CD4-positive, alpha-beta T cell treated with Interferon gamma for 1 hour (primary cell): ENCODE measurements at places on chromosomes 2 and 18.

GRCh38 chr2:203427061-203427460, 98.9 kb downstream of the ABI2 start:
- no peak for DNase-seq

DNA sequence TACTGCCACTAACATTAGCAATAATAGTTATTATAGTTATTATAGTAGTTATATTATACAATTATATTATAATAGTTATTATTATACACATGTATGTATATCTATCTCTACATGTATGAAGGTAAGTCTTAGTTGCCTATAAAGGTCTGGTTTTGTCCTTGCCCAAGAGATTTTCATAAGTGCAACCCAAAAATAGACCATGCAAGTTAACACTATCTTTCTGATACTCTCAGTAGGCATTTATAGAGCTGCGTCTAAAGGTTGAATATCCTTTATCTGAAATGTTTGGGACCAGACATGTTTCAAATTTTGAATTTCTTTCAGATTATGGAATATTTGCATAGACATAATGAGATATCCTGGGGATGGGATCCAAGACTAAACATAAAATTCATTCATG, 175.4 kb downstream of the MEMO1 start:
- no peak for DNase-seq

DNA sequence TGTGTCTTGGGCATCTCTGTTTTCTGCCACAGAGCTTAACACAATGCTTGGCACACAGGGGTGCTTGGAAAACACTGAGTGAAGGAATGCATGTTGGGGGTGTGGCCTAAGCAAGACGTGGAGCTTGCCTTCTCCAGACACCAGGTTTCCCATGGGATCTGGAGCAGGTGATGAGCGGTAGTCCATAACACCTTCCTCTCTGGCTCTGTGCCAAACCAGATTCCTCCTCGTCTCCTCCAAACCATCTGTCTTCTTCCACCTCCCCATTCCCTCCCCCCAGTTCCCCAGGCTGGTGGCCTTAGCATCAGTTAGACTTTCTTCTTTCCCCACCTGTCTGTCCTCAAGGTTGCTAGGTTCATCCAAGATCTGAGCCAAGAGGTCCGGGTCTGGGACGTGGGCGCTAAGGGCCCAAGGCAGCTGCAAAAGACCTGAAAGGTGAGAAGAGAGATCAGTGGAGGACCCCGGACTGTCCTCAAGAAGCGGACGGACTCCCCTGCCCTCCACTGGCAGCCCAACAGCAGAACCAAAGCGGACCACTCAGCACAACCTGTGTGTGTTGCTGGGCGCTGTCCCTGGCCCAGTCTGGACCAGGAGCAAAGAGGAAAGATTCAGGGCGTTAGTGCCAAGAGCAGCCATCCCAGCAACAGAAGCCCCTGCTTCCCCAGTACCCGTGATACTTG, 1.2 kb upstream of the ITM2C start:
- no peak for DNase-seq

DNA sequence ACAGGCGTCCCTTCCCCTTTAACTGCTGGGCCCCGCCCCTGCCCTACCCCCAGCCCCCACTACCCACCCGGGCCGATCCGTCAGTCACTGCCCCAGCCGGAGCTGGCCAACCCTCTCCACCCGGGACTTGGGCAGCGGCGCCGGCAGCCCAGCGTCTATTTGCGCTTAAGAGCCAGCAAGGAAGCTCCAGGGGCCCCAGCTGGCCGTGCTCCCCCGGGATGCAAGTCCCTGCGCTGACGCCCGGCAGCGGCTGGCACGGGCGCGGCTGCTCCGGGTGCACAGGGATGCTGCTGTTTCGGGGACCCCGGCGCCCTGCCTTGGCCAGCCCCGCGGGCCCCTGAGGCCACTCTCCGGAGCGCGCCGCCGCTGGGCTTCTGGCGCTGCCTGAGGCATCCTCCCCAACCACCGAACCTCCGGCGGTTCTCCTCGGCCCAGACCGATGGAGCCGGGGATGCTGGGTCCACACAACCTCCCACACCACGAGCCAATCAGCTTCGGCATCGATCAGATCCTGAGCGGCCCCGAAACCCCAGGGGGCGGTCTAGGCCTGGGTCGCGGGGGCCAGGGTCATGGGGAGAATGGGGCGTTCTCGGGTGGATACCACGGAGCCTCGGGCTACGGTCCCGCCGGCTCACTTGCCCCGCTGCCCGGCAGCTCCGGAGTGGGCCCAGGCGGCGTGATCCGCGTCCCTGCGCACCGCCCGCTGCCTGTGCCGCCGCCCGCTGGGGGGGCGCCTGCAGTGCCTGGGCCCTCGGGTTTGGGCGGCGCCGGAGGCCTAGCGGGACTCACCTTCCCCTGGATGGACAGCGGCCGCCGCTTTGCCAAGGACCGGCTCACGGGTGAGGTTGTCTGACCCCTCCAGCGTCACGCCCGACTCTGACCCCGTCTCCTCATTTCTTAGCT, at the start of gene TLX2:
TLX2 (plus strand) TSS at position 83 of the 903 bp plus-strand sequence; CDS start at position 440, 357 bp downstream.
- DNase-seq, result no peak

DNA sequence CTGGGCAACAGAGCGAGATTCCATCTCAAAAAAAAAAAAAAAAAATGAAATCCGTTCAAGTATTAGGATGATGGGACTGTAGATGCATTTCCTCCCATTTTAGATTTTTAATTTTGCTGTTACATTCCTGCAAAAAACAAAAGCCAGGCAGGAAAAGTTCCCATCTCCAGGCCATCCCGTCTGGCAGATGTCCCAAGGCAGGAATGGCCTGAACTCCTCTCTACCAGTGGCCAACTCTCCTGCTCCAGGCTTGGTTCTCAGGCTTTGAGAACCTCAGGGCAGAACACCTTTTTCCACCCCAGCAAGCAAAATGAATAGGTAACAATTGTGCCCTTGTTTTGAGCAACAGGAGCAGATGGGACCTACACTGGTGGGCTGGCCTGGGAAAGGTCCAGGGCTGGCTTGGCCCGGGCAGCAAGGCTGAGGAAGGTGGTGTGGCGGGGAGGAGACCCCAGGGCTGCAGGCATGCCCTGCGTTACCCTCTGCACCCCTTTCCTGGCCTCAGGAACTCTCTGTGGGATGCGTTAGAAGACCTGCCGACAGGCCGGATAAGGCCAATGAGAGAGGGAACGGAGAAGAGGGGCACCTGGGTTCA, 86.0 kb downstream of the FAM210A start:
- no peak for DNase-seq

GRCh38 chr2:222307143-222307756, 8.5 kb upstream of the PAX3 start:
- no peak for DNase-seq

DNA sequence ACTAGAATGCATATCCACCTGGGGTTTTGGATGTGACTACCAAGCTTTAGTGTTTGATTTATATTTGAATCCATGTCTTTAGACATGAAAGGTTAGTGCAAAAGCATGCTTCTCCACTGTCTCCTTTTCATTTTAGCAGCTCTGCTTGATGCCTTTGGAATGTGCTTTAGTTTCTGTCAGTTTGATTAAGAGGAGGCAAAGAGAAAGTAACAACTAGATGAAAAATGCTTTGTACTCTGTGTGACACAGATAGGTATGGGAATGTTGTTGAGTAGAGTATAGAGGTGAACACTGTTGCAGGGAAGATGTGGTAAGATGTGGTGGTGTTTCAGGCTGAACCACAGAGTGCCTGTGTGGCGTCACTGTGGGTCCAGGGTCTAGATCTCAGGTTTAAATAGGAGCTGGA, 19.8 kb downstream of the PIK3C3 start:
- DNase-seq, result no peak

DNA sequence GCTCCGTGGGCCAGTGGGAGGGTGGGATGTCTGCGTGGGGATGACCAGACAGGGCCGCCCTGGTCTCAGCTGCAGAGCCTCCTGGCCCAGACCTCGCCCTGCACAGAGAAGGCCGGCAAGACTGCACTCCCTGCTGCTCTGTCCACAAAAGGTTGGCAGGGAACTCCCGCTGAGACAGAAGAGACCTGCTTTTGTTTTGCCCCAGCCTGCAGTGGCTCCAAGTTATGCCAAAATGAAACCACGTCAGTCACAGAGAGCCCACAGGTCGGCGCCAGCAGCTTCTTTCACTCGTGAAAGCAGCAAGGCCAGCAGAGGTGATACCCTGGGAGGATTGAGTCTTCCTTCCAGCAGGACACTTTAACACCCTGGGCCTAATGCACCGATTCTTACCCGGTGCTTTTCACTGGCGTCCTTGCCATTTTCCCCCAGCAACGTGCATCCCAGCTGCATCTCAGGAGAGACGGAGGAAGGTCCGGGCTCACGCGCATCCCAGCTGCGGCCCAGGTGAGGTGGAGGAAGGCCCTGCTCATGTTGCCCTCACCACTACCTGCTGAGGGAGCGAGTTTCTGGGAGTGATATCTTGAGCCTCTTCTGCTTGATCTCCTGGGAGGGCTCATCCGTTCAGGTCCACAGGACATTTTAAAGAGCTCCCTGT, 22.1 kb upstream of the CTDP1 start:
- no peak for DNase-seq

DNA sequence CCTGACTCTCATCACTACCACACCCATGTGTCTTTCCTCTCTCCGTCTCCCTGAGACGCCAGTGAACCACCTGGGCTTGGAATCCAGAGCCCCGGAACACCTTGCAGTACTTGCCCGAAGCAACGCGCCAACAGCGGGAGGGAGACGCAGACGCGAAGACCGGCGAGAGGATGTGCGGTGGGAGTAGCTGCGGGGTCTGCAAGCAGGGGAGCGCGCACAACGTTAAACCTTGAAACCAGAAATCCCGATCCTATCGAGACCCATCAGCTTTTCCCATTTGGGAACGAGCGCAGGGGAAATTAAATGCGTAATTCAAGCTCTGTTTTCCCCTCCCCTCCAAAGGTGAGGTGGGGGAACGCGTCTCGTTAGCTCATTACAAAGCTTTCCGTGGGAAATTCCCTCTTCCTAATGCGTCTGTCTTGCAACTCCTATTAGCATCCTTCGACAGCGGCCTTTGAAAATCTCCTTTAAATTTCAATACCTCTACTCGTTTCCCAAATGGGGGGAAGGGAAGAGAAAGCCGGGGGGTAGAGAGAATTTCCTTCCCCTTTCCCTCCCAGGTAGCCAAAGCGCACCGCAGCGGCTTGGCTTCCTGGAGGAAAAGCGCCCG, 421 bp upstream of the CNTNAP5 start:
- no peak for DNase-seq

DNA sequence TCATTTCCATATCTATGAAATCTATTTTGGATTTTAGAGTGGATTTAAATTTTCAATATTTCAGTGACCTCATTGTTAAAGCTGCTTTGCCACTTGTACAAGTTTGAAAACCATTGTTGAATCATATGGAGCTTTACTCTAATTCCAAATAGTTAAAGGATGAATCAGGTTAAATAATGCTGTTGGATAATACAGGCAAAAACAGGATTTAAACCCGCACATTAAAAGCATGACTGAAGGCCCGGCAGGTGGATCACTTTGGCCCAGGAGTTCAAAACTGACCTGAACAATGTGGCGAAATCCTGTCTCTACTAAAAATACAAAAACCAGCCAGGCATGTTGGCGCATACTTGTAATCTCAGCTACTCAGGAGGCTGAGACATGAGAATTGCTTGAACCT, 68.3 kb downstream of the RIF1 start:
- DNase-seq, result no peak

GRCh38 chr18:63421514-63421913, 762 bp downstream of the VPS4B start:
- DNase-seq, result no peak
